CD4-positive, alpha-beta T cell treated with Interleukin-6 at 100 ng/mL for 8 hours (primary cell): ENCODE measurements at places on chromosomes 5 and 9.

GRCh38 chr9:137244486-137245449 is 3.7 kb downstream of the TUBB4B start:
- no peak for DNase-seq

GRCh38 chr9:134221273-134222017 is 57.1 kb upstream of the RNU6ATAC start:
- DNase-seq: no peak

DNA sequence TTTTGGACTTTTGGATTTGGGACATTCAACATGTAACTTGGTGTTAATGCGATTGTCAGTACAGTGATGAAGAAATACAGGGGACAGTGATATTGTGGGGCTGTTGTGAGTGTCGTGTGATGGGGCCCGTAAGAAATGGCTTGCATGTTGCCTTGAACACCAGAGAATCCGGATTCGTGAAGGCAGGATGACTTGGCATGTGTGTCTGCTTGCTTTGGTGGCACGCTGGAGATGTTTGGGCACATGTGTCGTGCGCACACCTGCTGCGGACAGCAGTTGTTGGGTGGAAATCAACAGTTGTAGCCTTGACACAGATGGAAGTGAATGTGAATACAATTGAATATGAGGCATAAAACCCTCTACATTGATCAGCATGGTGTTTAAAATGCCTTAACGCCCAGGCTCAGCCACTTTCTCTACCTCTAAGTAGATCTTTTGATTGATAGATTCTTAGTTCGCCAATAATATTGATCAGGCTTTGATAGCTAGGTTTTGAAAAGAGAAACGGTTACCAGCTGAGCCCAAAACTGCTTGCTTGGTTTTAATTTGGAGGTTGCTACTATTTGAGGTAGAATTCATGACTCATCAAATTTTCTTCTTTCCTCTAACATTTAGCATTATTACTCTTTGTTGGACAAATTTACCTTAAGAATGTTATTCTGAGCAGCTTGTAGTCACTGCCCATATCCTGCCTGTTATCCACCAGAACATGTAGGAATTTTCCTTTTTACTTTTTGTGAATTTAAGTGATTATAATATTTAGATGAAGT is 94.4 kb downstream of the TRIO start:
- DNase-seq: no peak

DNA sequence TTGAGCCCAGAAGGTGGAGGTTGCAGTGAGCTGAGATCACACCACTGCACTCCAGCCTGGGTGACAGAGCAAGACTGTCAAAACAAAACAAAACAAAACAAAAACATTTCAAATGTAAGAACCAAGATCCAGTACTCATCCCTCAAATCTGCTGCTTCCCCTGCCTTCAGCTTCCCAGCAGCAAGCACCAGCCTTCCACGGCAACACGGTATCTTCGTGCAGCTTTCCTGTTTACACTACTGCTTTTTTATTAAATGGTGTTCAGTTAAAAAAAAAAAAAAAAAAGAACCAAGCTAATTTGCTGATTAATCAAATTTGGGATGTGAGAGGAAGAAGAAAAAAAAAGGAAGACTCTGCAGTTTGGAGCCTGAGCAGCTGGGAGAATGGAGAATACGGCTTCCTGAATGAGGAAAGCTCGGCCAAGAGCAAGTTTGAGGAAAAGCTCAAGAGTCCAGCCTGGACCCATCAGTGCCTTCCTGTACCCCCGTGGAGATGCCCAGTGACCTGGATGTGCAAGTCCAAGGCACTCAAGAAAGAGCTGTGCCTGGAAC is 28.0 kb upstream of the SLC2A8 start:
- no peak for DNase-seq

GRCh38 chr5:18375641-18376040 is 741.4 kb downstream of the TAF11L14 start:
- no peak for DNase-seq

GRCh38 chr9:127258606-127259471 is 5.7 kb upstream of the GARNL3 start:
- DNase-seq: no peak

- no peak for DNase-seq
Measured at GRCh38 chr5:147617191-147617606, 107.3 kb upstream of the DPYSL3 start.

- peak; percentile 54 for DNase-seq
Measured at GRCh38 chr5:176985516-176985915, 21.1 kb downstream of the UIMC1 start.

DNA sequence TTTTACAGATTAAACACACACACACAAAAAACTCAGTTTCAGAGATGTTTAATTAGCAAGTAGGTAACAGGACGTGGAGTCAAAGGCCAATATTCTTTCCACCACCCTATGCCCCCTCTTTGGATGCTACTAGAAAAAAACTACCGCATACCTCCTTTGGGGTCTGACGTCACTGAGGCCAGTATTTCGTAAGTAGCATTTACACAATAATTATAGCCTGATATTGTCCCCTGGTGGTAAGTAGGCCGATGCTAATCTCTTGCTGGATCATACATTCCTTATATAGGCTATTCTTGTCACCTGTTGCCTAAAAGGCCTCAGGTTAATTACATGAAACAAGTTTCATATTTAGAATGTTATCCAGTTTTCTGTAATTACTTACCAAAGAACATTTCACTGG is 21.0 kb upstream of the SMARCA2 start:
- DNase-seq: no peak

- no peak for DNase-seq
Measured at GRCh38 chr5:143870362-143870761, 58.4 kb downstream of the HMHB1 start.

DNA sequence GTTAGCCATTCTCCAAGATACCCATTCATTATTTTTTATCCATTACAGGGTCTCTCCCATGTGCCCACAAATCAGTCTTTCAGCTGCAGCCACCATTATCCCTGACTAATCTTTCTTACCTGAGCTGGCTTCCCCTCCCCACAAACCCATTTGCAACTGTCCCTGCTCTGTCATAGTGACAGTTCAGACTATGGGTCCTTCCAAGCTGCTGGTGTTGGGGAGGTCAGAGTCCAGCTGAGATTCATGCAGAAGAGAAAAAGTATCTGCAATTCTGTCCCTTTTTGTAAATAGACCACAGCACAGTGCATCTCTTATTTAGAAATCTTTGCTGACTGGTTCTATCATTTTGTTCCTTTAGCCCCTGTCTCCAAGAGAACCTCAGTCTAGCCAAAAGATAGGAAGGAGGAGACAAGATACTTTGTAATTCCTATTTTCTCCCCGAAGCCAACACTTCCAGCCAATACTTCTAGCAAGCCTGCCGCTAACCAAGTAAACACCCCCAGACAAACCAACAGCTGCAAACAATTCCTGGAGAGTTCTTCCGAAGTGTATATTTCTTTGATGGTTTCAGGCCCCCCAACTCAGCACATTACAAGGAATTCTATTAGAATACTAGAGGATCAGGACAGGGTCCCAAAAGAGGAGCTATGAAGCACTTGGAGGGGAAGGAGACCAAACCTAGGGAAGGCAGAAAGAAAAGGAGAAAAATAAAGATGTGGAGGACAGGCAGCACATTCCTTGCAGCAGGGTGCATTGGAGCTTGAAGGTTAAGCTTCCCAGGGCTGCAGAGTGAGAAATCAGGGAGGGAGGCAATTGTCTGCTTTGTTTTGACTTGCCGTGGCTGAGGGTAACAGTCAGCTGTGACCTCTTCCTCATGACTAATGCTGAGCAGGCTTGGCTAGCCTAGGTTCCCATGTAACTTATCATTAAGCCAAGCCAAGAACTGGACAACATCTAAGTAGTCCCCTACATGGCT is 148.5 kb downstream of the SGCD start:
- DNase-seq: no peak

DNA sequence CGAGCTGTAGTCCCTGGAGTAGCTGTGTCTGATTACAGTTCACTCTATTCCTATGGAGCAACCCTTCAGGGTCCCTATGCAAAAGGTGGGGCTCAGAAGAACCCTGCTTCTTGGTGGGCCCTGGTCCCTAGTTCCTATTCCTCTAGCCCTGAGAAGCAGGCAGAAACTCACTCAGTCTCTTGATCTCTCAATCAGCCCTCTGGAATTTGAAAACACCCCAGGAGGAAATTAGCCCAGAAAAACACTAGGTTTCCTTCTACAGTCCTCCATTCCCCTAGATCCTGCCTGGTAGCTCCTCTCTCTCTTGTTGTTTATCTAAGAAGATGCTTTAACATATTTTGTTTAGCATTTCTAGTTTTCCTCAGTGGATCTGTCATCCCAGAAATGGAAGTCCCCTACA is 7.6 kb downstream of the RGS3 start:
- DNase-seq: no peak

- DNase-seq: no peak
Measured at GRCh38 chr9:126849591-126850225, 10.7 kb upstream of the ZBTB34 start.

GRCh38 chr5:102596113-102596512 is 97.3 kb upstream of the SLCO6A1 start:
- DNase-seq: no peak

DNA sequence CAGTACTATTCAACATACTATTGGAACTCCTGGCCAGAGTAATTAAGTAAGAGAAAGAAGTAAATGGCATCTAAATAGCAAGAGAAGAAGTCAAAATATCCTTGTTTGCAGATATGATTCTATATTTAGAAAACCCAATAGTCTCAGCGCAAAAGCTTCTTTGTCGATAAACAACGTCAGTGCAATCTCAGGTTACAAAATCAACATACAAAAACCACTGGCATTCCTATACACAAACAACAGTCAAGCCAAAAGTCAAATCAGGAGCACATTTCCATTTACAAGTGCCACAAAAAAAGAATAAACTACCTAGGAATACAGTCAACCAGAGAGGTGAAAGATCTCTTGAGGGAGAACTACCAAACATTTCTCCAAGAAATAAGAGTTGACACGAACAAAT is 1901.9 kb upstream of the ACO1 start:
- DNase-seq: no peak

DNA sequence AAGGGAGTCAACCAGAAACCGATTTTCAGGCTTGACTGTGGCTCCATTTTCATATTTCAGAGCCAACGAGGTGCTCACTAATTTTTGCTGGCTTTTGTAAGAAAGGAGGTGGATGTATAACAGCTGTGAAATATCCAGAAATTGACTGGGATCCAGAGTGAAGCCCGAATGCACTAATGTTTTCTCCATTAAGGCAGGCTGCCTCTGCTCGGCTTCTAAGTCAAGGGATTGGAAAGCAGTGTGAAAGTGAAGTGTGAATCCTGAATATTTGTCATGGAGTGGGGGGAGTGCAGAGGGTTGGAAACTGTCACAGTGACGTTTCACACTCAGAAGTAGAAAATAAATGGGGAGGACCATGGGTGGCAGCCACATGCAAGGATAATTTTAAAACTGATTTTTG is 237.4 kb downstream of the GOLPH3 start:
- no peak for DNase-seq

- DNase-seq: no peak
Measured at GRCh38 chr5:1743769-1744085, 55.9 kb downstream of the MRPL36 start.

DNA sequence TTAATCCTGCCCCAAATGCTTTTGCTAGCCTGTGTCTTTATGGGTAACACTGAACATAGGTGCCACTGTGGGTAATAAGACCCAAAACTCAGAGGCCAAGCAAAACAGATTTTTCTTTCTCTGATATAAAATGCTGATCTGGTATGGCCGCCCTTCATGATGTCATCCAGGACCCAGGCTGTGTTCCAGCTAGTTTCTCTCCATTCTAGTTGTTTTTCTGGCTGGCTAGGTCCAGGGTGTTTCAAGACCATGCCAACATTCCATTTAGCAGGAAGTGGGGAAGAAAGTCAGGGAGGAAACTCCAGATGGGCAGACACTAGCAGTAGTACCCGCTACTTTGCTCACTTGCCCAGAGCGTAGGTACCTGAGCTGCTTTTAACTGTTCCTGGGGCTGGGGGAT is 183.9 kb upstream of the OTULINL start:
- no peak for DNase-seq

- DNase-seq: no peak
Measured at GRCh38 chr9:135847833-135848232, 59.5 kb downstream of the CAMSAP1 start.

DNA sequence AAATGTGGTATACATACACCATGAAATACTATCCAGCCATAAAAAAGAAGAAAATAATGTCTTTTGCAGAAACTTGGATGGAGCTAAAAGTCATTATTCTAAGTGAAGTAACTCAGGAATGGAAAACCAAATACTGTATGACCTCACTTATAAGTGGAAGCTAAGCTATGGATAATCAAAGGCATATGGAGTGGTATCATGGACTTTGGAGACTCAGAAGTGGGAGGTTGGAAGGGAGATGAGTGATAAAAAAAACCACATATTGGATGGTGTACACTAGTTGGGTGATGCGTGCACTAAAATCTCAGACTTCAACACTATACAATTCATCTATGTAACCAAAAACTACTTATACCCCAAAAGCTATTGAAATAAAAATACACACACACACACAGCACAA is 24.5 kb downstream of the ADAMTS12 start:
- no peak for DNase-seq

- DNase-seq: no peak
Measured at GRCh38 chr9:17942498-17942897, 363.6 kb downstream of the SH3GL2 start.

GRCh38 chr9:108779551-108780325 is 76.0 kb downstream of the ACTL7B start:
- no peak for DNase-seq
